ENCODE measurements at places on chromosomes 7 and 10.
A peak's percentile ranks its signal among the peaks of the same experiment; 100 is the strongest.

DNA sequence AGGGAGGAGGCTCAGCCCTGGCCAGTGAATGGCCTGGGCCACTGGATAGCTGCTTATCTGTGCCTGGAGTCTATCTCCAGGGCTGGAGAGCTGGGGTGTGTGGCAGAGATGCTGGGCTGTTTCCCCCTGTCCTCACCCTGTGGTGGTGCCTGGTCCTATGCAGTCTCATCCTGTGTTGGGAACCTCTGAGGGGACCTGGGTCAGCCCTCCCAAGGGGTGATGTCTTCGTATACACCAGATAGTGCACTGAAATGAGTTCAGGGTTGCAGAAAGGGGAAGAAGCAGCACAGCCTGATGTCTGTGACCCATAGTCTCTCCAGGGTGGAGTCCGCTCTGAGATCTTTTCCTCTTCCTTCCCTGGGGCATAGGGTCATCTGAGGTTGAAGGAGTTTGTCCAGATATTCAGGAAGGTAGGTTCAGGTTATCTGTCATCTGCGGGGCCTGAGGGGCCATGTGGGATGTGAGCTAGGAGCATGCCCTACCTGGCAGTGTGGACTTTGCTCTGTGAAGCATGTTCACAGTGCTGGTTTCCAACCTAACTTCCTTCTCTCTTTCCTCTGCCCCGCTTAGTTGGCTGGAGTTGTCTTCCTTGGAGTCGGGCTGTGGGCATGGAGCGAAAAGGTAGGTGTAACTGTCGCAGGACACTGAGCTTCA is 33.4 kb upstream of the SH2D4B start:
- no peak for DNase-seq

- no peak for DNase-seq
Measured at GRCh38 chr7:101536232-101536631, 92.9 kb downstream of the MYL10 start.

- no peak for DNase-seq
Measured at GRCh38 chr7:78924581-78924980, 528.9 kb downstream of the MAGI2 start.

GRCh38 chr10:32005050-32005449 is 51.2 kb downstream of the KIF5B start:
- peak; percentile 33 for DNase-seq

GRCh38 chr7:84200859-84201258 is 6.3 kb upstream of the SEMA3A start:
- no peak for DNase-seq

GRCh38 chr10:44771233-44771995 is 139.7 kb upstream of the TMEM72 start:
- DNase-seq = no peak

- DNase-seq = peak; percentile 23
Measured at GRCh38 chr10:100327007-100327717, 2.9 kb downstream of the PKD2L1 start.
